ENCODE measurements at places on chromosomes 1 and 21.

DNA sequence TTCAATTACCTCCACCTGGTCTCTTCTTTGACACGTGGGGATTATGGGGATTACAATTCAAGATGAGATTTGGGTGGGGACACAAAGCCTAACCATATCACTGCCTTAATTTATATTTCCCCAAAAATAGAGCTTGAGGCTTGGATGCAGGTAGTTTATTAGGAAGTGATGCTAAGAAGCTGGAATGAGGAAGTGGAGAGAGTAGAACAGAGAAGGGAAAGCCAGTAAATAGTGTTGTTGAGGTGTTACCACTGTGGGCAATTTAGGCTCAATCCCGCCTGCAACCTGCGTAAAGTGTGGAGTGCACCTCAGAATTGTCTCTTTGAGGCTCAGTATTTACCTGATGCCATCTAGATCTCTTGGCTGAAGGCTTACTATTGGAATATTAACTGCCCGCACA lies 4.9 kb upstream of the DOCK7 start:
- no peak for DNase-seq

GRCh38 chr1:93002781-93003180 lies 41.5 kb upstream of the DIPK1A start:
- no peak for DNase-seq

GRCh38 chr1:212620293-212620692 lies 11.7 kb downstream of the ATF3 start:
- no peak for DNase-seq

GRCh38 chr1:201212461-201213055 lies 21.9 kb downstream of the IGFN1 start:
- DNase-seq: no peak

- DNase-seq: no peak
These were observed 528.1 kb downstream of the DPYD start for GRCh38 chr1:97392701-97393100.

DNA sequence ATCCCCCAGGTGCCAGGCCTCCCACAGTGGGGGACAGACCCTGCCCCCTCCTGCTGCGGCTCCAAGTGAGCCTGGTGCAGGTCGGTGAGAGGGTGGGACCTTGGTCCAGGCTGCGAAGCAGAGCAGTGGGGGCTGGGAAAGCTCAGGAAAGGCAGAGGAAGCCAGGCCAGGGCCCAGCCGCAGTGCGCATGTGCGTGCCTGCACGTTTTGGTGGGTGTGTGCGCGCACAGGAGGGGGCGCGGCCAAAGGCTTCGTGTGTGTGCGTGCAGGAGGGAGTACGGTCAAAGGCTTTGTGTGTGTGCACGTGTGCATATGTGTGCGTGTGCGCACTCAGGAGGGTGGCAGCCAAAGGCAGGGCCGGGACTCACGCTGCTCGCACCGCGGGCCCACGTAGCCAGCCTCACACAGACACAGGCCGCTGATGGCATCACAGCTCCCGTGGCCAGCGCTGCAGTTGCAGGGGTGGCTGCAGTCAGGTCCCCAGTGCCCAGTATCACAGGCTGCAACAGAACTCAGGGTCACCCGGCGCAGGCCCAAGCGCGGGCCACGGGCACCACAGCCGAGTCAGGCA lies 45.9 kb downstream of the ARHGEF16 start:
- DNase-seq: no peak

DNA sequence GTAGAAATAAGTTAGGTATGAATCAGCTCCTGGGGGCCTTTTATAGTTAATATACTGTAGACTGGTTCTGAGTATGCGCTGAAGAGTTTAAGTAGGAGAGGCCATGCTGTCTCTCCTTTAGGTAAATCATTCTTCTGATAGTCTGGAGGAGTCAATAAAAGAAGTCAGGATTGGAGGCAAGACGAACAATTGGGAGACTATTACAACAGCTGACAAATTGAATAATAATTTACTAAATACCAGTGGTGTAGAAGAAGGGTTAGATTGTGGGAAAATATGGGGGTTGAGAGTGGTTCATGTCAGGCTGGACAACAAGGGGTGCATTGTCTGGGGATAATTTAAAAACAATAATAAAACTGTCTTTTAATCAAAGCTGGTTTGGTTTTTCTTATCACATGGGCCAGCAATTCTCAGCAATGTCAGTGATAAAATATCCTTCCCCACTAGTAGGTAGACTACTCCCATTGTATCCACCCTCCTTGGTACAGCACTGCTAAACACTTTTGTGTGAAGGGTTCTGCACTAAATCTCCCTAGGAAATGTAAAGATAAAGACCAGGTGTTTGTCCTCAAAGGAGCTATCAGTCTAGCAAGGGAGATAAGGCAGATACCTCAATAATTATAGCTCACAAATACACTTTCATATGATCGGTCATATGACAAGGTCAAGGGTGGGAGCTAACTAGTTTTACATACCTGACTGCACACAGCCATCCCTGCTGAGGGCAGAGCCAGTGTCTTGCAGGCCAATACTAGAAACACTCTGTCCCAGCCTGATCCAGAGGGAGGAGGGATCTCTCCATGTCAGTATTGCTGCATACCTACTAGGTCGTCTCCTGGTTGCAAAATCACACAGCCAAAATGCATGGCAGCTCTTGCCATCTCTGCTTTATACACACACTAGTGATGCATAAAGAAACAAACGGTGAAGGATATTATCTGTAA lies 299.7 kb downstream of the VAV3 start:
- no peak for DNase-seq

DNA sequence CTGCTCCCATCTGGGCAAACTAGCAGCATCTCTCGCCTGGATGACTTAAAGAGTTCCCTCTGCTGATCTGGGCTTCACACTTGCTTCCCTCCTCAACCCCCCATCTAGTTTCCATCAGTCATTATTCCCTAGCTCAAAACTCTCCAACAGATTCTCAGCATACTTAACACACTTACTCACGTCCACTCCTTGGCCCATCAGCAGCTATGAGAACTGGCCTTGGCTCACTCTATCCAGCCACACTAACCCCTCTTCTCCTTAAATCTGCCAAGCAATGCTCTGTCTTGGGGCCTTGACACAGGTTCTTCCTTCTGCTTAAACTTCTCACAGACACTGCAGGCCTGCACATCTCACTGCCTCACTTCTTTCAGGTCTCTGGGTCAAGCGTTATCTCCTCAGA lies 41.6 kb downstream of the GNG12 start:
- no peak for DNase-seq

- no peak for DNase-seq
These were observed 27.0 kb downstream of the SNX27 start for GRCh38 chr1:151638812-151639211.

- DNase-seq: no peak
These were observed 22.3 kb downstream of the CD34 start for GRCh38 chr1:207888652-207889051.

DNA sequence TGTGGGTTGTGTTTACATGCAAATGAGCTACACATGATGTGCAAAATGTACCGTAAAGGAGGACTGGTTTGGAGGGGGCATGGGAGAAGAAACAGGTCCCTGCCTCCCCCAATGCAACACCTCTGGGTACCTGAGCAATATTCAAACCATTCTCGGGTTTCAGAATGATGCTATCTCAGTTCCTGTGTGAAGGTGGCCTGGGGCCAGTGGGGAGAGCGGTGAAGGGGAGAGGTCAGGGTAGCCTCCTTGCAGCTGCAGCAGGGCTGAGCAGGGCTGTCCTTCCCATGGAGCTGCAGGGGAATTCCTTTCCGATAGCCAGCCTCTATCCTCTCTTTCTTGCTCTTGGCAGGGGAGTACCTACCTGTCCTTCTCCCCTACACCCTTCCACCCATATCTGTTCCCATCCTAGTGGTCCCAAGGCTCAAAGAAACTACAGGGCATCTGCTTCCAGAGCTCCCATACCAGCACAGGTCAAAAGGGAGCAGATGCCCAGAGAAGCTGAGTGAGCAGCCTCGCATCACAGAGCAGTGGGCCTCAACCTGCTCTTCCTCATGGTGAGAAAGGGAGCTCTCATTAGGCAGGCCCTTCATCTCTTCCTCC lies 11.9 kb downstream of the MEF2D start:
- no peak for DNase-seq

DNA sequence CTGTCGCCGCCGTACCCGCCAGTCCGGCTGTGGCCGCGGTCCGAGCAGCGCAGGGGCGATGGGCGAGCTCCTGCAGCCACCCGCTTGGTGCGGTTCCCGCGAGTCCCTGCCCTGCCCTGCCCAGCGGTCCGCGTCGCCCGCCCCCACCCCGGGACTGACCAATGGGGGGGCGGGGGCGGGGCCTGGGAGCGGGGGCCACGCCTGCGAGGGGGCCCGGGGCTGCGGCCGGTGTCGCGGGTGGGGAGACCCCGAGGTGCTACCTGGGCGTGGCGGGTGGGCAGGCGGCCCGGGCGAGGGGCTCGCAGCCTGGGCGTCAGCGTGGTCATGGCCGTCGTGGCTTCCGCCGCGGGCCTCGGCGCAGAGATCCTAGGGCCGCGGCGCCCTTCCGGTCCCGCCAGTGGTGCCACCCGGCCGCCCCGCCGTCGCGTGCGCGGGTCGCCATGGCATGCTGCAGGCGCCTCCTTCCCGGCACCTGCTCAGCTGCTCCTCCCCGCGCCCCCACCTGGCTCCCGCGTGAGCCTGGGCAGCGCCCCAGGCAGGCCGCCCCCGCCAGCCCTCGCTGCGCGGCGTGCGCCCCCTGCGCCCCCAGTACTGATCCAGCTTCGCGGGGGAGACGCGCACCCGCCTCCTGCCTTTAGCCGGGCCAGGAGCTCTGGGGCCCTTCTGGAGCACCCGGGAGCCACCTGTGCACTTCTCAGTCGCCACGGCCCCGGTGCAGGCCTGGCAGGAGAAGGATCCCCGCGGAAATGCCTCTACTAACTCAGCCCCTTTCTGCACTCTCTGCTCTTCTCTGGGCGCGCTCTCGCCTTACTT lies at the start of gene BMP8B:
TSS of gene BMP8B (minus strand) at position 108 of the 813 bp plus-strand sequence. CDS start 380 bp downstream, outside the sequence.
- DNase-seq: peak; percentile 20

- DNase-seq: no peak
These were observed 93.0 kb upstream of the TENT5C start for GRCh38 chr1:117512728-117513321.

DNA sequence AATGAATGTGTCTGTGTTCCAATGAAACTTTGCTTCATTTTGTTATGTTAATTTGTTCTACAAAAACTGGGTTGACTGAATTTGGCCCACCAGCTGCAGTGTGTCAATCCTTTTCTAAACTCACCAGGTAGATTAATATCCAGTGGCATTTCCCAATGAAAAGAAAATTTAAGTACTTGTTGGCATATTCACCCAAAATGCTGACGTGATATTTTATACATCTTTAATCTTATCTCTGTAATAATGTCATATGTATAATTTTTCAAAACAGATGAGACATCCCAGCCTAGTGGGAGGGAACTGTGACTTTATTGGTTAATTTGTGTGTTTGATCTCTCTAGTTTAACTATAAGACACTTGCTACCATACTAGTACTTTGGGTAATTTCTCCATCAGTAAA lies 8.1 kb downstream of the SELENOF start:
- DNase-seq: no peak

- DNase-seq: no peak
These were observed 569 bp upstream of the DAB1 start for GRCh38 chr1:57424231-57425027.

DNA sequence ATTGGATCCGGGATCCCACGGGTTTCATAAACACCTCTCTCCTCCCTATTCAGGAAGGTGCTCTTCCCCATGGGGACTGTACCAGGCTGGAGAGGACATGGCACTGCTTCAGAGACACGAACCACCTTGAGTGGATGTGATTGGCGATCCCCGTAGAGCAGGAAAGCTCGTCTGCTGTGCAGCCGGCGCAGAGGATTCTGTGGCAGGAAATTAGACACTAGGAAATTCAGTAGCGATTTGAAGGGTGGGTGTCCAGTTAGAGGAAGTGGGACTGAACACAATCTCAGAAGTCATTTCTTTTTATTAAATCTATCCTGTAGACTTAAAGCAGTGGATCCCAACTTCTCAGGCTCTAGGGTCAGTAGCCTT lies 767 bp downstream of the PDIK1L start:
- DNase-seq: no peak

DNA sequence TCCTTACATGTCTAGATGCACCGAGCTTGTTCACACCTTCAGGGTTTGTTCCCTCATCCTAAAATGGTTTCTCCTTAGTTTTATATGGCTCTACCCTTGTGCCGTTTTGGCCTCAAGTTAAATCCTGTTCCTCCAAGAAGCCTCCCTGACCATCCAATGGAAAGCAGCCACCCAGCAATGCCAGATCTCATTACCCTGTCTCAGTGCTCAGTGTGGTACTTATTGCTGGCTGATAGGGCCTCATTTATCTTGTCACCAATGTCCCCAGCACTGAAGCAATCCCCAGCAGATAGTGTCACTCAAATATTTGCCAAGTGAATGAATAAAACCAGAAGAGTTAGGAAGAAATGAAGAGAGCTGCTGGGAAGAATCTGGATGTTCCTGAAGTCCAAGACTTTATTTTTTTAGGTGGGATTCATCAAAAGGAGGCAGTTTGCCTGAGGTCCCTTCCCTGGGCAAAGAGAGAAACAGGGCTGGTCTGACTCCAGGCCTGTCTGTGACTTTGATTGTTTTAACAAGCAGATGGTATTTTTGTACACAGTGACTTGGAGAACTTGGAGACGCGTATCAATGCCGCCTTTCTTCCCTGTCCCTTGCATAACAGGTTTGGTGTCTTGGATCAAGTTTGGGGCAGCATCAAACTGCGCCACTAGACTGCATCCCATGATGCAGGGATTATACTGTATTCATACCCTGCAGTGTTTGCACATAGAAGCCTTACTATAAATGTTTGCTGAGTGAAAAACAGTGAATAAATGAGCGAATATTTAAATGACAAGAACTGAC lies 221.2 kb downstream of the DISC1 start:
- no peak for DNase-seq

DNA sequence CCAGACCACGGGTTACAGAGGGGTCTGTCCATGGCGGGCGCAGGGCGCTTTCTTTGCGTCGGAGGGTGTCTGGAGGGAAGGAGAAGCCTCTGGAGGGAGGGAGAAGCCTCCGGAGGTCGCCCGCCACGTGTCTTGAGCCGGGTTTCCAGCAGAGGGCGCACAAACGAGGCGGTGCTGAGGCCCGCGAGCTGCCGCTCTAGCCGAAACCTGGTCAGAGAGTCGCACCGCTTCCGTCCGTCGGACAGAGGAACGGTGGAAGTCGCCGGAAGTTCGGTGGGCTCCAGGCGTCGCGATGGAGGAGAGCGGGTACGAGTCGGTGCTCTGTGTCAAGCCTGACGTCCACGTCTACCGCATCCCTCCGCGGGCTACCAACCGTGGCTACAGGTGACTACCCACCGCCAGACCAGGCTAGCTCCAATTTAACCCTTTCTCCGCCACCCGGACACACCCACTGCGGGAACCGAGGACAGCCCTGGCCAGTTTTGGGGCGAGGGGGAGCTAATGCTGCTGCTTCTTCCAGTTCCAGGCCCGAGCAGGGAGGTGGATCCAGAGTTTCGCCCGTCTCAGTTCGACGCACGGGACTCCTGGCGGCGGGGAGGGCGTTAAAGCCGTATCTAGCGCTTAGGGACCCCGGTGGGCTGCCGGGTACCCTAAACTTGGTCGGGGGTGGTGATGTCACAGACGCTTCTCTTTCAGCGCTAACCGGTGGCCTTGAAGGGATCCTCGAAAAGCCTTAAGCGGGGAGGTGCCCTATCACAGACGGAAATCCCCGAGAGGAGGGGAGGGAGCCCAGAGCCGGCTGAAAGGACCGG lies at the start of gene NECAP2:
TSS of gene NECAP2 (plus strand) at position 255 of the 812 bp plus-strand sequence. CDS start at position 293, 38 bp downstream.
- peak; percentile 94 for DNase-seq

GRCh38 chr1:112618114-112618720 lies 724 bp downstream of the ST7L start:
- DNase-seq: no peak

- no peak for DNase-seq
These were observed 19.9 kb downstream of the NPL start for GRCh38 chr1:182809414-182809957.

- no peak for DNase-seq
These were observed 62.3 kb upstream of the COL11A1 start for GRCh38 chr1:103170609-103171008.

- no peak for DNase-seq
These were observed 26.8 kb downstream of the CBR1 start for GRCh38 chr21:36096398-36097290.
